ENCODE measurements at places on chromosomes 5 and 9. TPM values are rescaled to one million over a fixed set of nuclear protein-coding genes. Genes with fewer than 3 reads are reported as not detected.

ERCC6L2 gene
- total RNA-seq = 58.1 TPM

DNA sequence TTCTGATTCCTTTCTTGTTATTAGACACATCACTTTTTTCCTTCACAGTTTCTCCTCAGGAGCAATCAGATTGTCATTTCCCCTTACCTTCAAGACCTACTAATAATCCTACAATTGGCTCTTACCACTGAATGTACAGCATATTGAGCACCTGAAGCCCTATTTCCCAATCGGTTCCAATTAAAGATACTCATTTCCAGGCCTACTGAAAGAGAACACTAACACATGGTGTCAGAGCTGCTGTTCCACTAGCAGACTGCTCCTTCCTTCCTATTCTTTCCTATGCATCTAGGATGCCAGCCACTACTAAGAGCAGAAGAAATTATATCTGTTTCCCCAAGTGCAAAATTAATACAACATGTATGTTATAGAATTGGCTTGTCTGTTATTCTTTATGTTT is 34.6 kb downstream of the SKIC3 start:
- DNase-seq = no peak
- H3K27ac ChIP-seq = no peak overlapping the region
- no peak overlapping the region for H3K4me3 ChIP-seq
- H3K27me3 ChIP-seq = no peaks in the 10 kb centered on the region
- no peaks in the 10 kb centered on the region for H3K4me1 ChIP-seq

EDIL3 gene
- 1.2 TPM for total RNA-seq

GRXCR2 gene
- total RNA-seq = not detected

MAMDC4 gene
- total RNA-seq = 19.3 TPM

CCDC183 gene
- total RNA-seq = 0.93 TPM

SURF4 gene
- 121 TPM for total RNA-seq

DNA sequence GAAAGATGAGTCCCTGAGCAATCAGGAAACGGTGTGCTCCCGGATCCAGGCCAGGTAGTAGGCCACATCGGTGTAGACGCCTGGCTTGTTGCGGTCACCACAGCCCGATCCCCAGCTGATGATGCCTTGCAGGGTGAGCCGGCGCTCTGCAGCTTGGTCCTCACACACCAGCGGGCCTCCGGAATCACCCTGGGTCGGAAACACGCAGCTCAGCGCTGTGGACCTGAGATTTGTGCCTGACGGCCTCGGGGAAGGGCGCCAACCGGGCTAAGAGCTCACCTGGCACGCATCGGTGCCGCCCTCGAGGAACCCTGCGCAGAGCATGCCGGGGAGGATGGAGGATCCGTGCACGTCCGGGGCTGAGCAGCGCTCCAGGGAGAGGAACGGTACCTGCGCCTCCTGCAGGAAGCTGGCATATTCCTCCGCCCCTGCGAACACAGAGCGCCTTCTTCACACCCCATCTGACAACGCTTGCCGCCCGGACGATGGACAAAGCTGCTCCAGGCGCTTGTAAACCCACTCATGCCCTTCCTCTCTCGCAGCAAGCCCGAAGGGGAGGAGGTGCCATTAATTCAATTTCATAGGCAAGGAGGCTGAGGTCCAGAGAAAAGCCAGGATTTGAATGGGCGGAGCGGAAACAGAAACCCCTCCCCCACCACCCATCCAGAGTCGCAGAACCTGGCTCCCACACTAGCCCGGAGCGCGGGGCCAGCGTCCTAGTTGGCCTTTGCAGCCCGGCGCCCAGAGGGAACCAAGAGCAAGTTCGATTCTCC is 2.0 kb upstream of the PFN3 start:
- H3K27ac ChIP-seq = no peak overlapping the region
- DNase-seq = peak; percentile 66
- H3K27me3 ChIP-seq = peaks cover 60% of the 10 kb centered on the region
- peak overlapping the region; percentile 85 for H3K4me3 ChIP-seq
- no peaks in the 10 kb centered on the region for H3K36me3 ChIP-seq

GRCh38 chr9:22189471-22189870 is 180.4 kb upstream of the CDKN2B start:
- H3K27me3 ChIP-seq = peaks cover 9% of the 10 kb centered on the region
- no peak overlapping the region for H3K27ac ChIP-seq

DNA sequence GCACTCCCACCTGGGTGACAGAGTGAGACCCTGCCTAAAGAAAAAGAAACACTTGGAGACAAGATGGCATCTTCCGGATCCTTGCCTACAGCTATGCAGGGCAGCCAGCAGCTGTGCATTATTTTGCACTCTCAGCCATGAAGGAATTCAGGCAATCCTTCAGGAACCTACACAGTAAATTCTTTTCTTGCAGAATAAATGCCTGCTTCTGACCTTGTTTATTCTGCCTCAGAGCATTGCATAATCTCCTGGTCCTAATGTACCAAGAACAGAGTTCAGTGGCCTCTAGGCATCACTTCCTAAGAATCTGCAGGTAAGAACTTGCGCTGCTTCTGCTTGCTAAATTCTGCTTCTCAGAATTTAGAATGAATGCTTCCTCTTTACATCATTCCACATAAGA is 16.8 kb downstream of the GLDC start:
- H3K4me1 ChIP-seq = peaks cover 17% of the 10 kb centered on the region
- no peak for DNase-seq
- no peak overlapping the region for H3K4me3 ChIP-seq
- H3K36me3 ChIP-seq = peaks cover 2% of the 10 kb centered on the region

SHISAL2B gene
- total RNA-seq = 0.55 TPM
